ENCODE measurements at places on chromosomes 3 and 15.

DNA sequence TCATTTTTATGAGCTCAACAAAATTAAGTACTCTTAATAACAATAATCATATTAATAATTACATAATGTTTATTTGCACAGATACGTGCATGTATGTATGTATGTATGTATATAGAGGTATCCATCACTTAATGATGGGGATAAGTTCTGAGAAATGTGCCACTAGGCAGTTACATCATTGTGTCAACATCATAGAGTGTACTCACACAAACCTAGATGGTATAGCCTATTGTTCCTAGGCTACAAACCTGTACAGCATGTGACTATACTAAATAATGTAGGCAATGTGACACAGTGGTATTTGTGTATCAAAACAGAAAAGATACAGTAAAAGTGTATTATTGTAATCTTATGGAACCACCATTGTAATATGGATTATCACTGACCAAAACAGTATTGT lies 874.7 kb upstream of the GBE1 start:
- DNase-seq: no peak

DNA sequence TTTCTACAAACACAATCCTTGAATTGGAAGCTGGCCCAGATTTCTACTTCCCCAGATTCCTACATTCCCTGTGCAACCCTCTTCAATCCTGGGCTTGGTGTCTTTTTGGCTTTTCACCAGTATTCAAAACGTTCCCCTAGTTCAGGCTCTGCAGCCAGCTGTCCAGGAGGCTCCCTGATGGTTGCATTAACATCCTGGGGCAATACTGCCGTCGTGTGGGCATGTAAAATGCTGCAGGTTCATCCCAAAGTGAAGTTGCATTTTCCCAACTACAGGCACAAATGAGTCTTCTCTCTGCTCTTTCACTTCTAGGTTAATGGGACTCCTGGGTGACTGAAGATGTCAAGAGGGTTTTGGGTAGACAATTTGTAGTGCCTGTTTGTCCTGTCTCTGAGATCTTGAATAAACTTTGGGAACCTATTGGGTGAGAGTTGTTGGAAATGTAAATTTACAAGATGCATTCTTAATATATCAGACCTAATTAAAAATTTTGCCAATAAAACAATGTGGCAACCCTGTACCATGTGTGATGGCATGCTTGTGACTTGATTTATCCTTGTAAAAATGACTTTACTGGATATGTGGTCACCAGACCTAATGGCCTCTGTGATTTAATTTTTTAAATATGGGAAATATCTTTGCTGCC lies 28.6 kb downstream of the SOX14 start:
- DNase-seq: no peak

DNA sequence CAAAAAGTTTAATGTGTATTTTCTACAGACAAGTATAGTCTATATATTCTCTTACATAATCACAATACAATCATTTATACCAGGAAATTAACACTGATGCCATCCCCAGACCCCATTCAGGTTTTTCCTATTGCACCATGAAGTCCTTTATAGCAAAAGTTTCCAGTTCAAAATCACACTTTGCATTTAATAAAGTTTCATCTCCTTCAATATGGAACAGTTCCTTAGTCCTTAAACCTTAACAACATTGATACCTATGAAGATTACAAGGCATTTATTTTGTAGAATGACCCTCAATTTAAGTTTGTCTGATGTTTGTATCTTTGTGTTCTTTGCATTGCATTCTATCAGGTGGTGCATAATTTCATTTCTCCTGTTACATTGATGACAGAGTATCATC lies 2.0 kb upstream of the SMARCC1 start:
- DNase-seq: no peak

DNA sequence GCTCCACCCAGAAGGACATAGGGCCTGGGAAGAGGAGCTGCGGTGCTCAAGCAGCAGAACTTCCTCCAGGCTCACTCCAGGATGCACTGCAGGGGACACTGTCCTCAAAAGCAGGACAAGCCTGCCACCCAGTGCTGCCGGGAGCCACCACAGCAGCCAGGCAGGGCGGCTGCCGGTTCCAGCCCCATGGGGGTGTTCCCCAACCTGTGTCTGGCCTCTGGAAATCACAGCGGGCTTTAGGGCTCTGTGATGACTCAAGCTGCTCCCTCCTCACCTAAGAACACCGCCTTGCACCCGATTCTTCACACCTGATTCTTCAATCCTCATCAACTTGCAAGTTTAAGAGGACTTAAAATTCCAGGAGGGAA lies 71.9 kb upstream of the SLC6A11 start:
- DNase-seq: peak; percentile 62

DNA sequence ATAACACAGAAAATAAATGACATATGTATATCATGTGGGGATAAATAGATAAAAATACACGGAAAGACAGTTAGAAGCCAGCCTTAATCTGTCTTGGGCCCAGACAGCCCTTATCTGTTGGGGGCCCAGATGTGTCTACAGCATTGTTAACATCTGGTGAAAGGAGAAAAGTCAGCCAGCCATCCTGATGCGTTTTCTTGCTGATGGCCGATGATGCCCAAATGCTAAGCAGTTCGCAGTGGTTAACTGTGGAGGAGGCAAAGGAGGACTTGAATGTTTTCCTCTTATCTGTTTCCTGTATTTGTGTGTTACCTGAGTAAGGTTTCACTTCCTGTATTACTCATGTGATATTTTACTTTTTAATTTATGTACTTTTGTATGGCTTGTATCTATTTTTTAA lies 46.2 kb downstream of the NOX5 start:
- DNase-seq: no peak

DNA sequence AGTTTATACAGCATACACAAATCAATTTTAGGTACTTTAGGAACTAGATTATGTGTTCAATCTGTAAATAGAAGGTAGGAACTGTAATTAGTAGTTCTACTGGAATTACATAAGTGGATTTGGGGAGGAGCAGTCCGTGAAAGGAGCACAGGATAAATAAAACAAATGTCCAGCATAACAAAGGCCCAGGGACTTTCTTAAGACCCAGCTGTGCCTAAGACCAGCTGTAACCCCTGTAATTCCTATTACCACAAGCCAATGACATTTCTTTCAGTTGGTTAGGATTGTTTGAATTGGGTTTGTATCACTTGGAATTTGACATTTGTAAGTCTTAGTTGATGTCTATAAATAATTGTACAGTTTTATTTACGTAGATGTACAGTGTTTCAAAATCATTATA lies 4.8 kb upstream of the ZBTB20 start:
- DNase-seq: no peak

GRCh38 chr3:193784822-193785221 lies 191.8 kb downstream of the OPA1 start:
- no peak for DNase-seq

GRCh38 chr15:44471885-44472455 lies 44.5 kb downstream of the CTDSPL2 start:
- DNase-seq: no peak

GRCh38 chr3:49607796-49608195 lies 53.5 kb downstream of the BSN start:
- no peak for DNase-seq

DNA sequence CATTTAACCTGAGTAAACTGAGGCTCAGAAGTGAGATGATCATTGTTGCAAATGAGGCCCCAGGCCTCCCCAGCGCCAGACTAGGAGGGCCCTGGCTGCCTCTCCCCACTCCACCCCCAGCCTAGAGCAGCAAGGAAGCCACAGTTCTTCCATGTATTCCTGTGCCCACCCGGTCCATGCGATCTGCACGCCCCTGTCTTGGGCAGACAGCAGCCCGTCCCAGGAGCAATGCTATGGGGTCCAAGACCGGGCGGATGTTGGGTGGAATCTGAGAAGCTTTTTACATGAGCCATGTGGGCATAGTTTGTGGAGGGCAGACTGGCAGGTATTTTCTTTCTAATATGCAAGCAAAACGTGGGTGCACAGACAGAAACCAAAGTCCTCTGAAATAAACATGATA lies 15.1 kb downstream of the SH2D7 start:
- no peak for DNase-seq

DNA sequence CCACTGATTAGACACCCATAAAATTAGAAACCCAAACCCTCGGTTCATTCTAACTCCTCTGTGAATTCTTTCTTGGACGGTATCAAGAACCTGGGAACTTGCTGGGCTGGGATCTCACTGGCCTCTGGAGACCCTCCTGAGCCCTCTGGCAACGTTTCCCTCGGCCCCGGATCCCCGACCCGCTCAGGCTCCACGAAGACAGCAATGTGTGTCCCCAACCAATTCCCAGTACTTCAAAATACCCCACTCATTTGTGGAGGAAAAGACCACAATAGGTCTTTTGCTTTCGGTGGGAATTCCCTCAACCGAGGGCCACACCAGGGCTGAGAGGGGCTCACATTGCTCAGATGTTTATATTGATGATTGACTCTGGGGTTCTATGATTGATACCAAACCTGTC lies 117.9 kb upstream of the PRR20G start:
- DNase-seq: no peak

DNA sequence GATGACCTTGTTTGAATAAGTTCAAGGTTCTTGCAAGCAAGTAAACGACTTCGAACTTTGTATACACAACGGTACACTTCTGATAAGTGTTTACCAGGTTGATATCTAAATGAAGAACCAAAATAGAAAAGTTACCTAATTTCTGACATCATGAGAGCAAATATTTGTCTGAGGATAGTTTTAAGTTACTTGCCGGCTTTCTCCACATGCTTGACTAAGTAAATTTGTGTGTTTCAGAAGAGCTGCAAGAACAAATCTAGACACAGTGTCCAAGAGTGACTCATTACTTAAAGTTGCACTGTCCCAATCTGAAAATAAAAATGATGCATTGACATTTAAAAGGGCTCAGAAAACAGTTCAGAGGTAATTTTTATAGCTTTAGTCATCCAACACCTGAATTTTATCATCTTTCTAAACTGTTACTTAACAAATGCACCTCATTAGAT lies 115.1 kb downstream of the HERC1 start:
- DNase-seq: no peak

DNA sequence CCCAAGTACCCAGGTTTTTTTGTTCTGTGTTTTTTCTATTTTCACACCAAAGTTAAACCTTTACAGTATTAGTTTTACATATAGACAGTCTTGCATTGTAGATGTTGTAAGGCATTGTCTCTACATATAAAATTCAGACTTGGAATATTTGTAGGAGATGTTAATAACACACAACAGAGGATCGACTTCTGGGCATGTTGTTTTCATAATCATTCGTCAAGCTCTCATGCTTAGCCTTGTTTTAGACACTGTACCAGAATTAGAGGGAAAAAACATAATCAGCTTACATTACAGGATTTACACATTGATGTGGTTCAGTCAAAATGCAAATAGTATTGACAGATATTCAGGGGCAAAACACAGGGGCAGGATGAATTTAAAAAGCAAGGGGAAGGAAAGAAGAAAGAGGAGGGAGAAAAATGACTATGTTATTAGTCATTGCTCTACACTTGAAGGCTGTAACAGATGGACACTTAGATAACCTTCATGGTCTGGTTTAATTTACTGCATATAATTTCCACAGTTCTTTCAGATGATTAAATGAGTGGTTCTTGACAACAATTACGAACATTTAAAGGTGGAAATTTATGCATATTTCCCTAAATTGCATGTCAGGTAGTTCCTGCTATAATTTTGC lies 7.5 kb downstream of the CMSS1 start:
- DNase-seq: no peak

Measured in HuH-7.5 (cell line).